D341Med (cell line): ENCODE measurements at places on chromosomes 7 and 10.

DNA sequence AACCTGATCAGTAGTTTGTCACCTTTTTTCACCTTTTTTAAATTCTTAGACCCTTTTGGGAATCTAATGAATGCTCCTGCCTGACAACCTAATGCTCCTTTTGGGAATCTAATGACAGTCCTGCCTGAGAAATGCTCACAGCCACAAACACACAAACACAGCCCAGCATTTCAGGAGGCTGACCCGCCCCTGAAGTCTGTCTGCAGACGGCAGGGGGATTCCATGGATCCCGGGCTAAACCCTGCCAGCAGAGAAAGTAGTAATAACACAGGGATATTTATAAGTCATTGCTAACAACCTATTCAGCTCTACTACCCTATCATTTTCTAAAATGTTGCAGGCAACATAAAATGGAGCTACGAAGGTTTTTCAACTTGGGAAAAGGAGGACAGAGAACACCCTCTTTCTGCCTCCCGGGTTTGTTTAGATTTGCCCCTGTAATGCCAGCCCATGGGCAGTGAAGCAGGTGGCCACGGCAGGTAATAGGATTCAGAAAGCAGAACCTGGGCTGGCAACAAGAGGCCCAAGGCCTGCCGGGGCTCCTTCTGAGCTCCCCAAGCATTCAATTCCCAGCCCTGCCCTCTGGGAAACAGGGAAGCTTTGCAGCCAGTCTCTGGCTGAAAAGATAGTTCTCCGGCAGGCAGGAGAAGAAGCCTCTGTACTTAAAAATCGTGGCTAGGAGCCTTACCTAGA lies 65.2 kb downstream of the CREB3L2 start:
- no peak for DNase-seq

DNA sequence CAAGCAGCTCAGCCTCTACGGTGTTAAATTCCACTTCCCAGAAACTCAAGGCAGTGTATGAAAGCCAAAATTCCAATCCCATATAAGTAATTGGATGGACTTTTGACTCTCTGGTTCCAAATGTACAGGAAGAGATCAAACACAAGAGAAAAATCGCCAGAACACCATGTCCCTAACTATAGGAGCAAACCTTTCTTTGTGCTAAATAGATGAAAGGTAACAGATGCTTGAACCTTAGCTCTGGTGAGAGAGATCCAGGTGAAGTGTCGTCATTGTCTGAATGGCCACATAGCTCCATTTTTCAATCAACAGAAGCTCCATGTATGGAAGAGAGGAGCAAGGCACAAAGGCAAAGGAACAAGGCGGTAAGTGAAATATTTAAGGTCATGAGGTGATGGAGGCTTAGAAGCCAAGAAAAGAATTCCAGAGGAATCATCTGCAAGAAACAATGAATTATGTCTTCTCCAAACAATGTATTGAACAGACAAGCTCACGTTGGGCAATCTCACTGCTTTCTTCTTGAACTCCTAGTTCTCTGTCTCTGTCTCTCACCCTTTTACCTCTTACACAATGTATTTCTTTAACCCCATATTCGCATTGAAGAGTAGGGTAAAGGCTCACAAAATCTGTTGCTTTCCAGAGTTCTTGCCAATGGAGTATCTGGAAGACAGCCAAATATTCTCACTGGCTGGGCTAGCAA lies 585.1 kb downstream of the GATA3 start:
- no peak for DNase-seq

GRCh38 chr10:11763501-11763861 lies 21.3 kb downstream of the ECHDC3 start:
- no peak for DNase-seq

GRCh38 chr10:28130267-28130666 lies 131.4 kb upstream of the ODAD2 start:
- no peak for DNase-seq

GRCh38 chr7:128790315-128791041 lies 1.3 kb upstream of the CCDC136 start:
- peak; percentile 30 for DNase-seq

DNA sequence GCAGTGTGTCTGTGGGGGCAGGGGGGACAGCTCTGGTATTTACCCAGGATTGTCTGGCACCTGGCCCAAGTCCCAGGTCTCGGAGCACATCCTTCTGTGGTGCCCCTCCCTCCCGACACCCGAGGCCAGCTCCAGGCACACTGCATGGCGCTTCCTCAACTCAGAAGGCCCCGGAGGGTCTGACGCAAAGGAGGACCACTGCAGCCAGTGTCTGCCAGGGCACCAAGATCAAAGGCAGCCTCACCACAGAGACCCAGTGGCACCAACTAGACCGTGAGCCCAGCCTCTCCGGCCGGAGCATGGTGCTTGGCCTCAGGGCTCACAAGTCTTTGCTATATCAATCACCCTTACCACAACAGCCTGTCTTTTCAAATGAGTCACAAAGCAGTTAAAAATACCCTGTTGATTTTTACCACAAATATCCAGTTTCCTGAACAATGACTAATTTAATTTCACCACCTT lies 99.3 kb upstream of the DDC start:
- DNase-seq, result no peak

GRCh38 chr10:78763651-78764395 lies 304.9 kb upstream of the ZMIZ1 start:
- DNase-seq, result no peak

- DNase-seq, result no peak
Measured at GRCh38 chr10:1527951-1528350, 209.4 kb downstream of the ADARB2 start.

DNA sequence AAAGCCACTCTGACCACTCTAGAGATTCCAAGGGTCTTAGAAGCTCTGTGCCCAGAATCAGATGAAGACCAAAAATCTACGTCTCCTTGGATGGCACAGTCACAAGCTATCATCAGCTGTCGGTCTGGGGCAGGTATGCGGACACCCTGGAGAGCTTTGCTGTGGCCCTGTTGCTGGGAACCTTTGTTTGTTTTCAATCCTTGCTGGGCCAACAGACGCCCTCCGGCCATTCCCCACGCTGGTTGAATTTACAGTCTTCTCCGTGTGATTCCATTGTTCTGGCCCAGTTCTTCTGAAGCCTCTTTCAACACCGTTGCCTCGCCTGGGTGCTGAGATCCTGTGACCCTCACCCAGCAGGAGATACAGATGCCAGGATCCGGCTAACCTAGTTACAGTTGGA lies 149.4 kb upstream of the PFKP start:
- no peak for DNase-seq

DNA sequence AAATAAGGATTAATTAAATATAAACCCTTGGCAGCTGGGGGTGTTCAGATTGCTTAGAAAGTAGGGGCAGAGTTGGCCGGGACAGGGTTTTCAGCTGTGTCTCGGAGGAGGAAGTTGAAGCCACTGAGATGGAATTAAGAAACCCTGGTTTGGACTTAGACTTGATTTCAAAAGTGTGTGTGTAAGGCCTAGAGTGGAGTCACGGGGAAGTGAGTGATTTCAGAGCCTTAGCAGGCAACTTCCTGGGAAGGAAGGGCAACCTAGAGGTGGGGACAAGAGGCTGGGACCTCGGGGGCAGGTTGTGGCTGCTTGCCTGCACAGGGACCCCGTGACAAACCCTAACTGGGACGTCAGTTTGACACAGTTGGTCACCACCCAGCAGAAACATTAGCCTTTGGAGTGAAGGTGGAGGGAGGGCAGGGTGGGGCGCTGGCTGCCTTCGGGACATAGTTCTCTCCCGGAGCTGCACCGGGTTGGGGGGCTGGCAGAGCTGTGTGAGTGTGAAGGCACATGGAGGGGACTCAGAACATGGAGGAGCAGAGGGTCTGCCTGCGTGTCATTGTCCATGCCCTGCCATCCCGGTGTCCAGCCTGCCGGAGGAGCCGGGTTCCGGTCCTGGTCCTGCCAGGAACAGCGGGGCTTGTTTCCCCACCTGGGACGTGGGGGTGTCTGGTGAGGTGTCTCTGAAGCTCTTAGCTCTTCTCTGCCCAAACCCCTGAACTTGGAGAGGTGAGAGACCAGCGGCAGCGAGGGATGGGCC lies 1.8 kb downstream of the BRI3 start:
- no peak for DNase-seq

DNA sequence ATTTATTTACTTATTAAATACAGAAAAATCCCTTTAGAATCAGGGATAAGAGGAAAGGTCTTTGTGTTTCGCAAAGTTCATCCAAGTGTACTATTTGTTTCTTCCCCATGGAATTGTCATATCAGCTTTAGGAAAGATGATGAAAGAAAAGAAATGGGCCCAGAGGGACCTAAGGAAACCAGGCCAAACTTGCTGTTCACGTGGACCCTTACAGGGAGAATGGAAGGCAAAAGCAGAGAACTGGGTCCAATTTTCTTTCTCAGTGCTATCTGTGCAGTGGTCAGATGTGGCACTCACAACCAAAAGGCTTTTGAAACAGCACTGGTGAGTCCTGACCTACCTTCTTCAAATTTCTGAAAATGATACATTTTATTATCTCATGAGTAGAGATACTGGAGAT lies 53.6 kb upstream of the FAM133B start:
- DNase-seq, result no peak

- DNase-seq, result no peak
Measured at GRCh38 chr7:43764039-43764761, 5.7 kb downstream of the BLVRA start.
